ENCODE measurements at places on chromosomes 6 and 20.

DNA sequence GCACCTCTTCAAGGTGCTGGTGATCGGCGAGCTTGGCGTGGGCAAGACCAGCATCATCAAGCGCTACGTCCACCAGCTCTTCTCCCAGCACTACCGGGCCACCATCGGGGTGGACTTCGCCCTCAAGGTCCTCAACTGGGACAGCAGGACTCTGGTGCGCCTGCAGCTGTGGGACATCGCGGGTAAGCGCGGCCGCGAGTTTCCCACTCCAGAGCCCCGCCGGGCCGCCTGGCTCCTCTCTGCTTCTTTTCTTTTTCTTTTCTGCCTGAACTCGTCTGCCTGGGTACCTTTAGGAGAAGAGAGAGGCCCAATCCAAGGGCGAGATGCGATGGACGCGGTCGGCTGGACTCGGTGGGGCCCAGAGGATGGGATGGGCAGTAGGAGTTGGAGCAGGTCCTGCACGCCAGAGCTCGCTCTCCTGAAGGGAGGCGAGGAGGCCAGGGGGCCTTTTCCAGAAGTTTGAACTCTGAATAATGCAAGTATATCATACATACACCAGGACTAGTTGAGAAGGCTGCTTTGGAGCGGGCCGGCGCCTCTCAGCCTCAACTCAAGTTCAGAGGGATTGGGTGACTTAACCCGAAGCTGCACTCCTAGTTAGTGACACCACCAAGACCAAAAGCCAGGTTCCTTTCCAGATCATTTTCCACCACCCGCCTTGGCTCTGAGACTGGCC lies 445 bp downstream of the RAB32 start:
- DNase-seq, result no peak

GRCh38 chr6:4299476-4299875 lies 164.1 kb upstream of the ECI2 start:
- DNase-seq, result no peak

DNA sequence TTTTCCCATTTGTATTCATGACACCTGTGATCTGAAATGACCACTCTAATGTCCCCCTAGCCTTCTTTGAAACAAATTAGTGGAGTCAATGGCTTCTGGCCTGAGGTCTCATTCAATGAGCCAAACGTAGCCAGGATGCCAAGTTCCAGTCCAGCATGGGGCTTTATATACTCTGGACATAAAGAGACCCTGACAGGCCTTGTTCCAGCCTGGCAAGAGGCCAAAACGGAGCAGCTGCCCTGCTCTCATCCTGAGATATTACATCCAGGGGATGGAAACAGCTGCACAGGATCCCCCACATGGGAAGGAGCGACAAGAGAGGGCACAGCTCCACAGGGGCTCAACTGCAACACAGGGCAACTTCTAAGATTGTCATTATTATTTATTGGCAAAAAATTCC lies 437.8 kb downstream of the CDH26 start:
- no peak for DNase-seq

DNA sequence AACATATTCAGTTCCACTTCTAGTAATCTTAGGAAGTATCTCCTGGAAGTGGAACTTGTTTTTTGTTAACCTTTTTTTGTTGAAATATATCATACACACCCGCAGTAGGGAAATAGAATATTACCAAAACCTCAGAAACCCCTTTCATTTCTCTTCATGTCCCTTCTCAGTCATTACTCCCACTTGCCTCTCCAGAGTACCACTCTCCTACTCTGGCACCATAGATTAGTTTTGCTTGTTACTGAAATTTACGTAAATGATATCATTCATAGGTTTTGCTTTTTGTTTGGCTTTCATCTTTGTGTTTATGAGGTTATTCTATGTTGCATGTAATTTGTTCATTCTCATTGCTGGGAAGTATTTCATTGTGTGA lies 52.8 kb downstream of the ZFAND3 start:
- DNase-seq, result no peak

DNA sequence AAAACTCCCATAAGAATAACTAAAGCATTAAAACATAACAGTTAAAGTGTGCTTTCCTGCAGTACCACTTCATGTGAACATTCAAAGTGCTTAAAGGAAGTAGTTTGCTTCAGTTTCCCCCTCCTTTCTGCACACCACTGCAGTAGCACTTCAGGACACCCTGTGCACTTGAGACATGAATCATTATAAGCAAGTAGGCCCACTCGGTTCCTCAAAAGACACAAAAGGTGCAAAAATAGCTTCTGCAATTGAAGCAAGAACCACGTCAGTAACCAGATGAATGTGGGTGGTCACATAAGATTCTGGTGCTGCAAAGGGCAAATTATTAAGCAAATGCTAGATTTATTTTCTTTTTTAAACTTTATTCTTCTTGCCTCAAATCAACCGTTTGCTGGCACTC lies 160.6 kb downstream of the HIVEP2 start:
- DNase-seq, result peak; percentile 10

- DNase-seq, result no peak
Observed at GRCh38 chr6:36684447-36684812, 5.9 kb downstream of the CDKN1A start.

- DNase-seq, result no peak
Observed at GRCh38 chr6:165487950-165488349, 175.1 kb downstream of the PDE10A start.

GRCh38 chr20:38973645-38974044 lies 11.5 kb downstream of the DHX35 start:
- no peak for DNase-seq

DNA sequence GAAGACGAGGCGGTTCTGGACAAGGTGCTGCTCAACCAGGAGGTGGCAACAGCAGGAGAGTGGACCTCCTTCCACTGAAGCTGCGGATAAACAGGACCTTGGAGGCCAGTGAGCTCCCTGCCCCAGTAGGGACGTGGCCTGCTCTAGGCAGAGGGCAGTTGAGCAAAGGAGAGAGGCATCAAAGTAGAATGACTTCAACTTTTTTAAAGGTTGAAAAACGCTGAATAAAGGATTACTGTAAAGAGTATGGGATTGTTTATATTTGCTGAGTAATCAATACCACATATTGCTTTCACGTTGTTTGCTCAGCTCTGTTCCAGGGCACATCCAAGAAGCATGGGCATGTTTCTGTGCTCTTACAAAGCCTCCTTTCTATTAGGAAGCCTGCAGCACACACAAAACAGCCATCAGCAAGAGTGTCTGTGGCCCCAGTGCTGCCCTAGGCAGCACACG lies 48.1 kb downstream of the ERMARD start:
- DNase-seq, result no peak

GRCh38 chr6:105495515-105495914 lies 92.6 kb upstream of the PREP start:
- DNase-seq, result no peak

GRCh38 chr20:49483018-49483695 lies 689 bp upstream of the KCNB1 start:
- no peak for DNase-seq

DNA sequence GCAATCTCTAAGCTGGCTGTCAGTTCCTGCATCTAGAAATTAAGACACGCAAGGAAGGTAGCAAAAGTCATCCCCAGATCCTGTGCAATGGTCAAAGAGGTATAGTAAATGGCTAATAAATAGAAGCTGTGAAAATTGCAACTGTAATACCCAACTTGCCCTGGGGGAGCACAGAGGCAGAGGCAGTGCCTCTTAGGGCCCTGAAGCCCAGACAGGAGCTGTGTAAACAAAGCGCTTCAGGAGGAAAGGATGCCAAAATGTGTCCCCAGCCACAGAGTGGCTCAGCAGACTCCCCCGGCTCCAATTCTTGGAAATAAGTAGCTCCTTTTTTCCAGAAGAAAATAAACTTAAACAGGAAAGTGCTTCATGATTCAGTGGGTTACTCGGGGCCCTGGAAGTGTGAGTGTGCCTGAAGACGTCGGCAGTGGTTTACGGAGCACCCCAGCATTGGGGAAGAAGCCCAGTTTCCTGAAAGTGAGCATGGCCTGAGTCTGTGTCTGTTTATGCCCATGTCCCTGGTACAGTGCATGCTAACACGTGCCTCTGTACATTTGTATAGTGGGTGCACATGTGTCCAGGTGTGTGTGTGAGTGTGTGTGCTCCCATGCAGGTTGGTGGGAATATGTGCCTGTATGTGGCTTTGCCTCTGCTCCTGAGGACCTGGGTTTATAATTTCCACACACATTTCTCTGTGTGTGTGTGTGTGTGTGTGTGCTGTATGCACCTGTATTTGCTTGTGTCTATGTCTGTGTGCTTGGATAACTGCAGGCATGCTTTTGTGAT lies 246.7 kb downstream of the MAFB start:
- DNase-seq, result no peak

GRCh38 chr6:44304282-44305199 lies 8.6 kb downstream of the AARS2 start:
- DNase-seq, result no peak

GRCh38 chr20:3927486-3928291 lies 38.5 kb downstream of the PANK2 start:
- DNase-seq, result no peak

DNA sequence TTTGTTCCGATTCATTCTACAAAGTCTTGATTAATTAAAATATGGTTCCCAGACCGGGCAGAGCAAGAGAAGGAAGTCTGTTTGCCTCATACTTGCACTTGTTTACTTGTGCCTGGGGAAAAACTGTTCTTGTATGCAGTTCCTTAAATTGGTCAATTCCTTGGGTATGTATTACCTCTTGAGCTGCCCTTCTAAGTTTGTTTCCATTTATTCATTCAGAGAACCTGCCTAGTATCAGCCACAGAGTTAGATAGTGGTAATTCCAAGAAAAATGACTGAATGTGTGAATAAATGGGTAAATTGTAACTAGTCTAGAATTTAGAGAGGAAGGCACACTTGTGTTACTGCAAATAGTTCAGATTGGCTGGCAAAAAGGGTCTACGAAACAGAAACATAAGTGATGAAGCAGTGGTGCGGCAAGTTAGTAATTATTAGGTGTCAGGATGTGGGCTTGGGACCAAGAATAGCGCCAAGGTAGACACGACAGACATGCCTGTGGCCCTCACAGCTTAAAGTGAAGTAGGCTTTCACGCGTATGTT lies 525 bp upstream of the MAK start:
- no peak for DNase-seq

GRCh38 chr6:3557336-3557735 lies 100.5 kb upstream of the SLC22A23 start:
- DNase-seq, result no peak

- DNase-seq, result no peak
Observed at GRCh38 chr6:30787954-30788353, 43.6 kb upstream of the IER3 start.

- no peak for DNase-seq
Observed at GRCh38 chr6:86407128-86407527, 530.2 kb upstream of the HTR1E start.

GRCh38 chr6:42974919-42975505 lies 4.0 kb downstream of the PEX6 start:
- peak; percentile 68 for DNase-seq

DNA sequence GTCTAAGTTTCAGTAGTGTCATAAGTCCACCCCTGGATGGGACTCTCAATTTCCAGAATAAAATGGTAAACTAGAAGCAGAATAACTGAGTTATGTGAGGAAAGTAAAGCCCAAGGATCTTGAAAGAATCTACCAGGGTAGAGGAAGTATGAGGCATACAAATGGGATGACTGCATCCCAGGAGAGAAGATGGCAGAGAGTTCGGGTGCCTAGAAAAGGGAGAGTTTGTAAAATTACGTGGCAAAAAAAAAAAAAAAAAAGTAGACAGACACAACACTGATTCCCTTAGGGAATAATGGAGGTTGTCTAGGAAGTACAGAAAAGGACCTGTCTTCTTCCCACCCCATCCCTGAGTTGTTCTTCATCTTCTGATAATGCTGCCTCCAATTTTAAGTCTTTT lies 3.4 kb downstream of the GABBR1 start:
- no peak for DNase-seq

DNA sequence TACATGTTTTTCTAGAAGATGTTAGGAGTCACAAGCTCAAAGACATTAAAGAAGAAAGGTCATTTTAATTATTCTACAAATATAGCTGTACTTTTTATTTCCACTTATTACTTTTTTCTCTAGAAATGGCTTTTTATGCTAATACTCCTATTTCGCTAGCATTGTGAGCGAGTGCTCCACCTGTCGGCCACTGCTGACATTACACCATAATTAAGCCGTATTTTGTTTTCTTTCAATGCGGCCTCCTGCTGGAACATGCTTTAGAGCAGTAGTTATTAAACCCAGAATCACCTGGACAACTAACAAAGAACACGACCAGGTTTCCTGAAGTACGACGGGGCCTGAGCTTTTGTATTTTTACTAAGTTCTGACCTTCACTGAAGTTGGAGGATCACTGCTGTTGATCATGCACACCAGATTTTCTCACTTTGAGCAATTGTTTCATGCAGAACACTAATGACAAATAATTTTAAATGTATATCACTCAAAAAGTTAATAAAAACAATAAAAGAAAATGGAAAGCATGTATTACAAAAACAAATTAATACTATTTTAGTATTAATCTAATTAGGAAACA lies 74.1 kb upstream of the PAK5 start:
- no peak for DNase-seq

DNA sequence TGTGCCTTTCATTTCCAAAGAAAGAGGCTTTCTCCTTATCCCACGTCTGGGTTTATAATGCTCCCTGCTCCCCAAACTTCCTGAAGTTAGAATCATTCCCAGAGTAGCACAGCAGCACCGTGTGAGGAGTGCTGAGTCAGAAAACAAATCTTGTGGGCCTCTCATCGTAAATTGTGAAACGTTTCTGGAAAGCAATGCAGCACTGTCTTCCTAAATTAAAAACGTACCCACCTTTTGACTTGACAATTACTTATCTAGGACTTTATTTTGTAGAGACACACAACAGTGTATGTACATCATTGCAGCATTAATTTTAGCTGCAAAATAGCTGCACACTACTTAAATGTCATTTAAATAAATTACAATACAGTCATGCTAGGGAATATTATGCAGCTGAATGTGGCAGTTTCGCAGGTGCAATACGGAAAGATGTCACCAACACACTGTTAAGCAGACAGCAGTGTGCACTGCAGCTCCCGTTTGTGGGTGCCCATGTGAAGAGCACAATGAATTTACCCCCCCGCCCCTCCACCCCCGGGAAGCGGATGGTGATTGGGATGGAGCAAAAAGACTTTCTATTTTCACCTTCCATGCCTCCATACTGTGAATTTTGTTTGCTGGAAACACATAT lies 30.8 kb downstream of the RRBP1 start:
- DNase-seq, result no peak

GRCh38 chr6:139262519-139263300 lies 29.1 kb downstream of the TXLNB start:
- DNase-seq, result peak; percentile 19

GRCh38 chr6:20991910-20992309 lies 457.7 kb downstream of the CDKAL1 start:
- no peak for DNase-seq
